Stimulated activated CD4-positive, alpha-beta T cell treated with anti-CD3 and anti-CD28 coated beads, Interleukin-1b, Interleukin-23, amount 100 ng/mL, for 1 hour (primary cell): ENCODE measurements at places on chromosomes 4 and X.

DNA sequence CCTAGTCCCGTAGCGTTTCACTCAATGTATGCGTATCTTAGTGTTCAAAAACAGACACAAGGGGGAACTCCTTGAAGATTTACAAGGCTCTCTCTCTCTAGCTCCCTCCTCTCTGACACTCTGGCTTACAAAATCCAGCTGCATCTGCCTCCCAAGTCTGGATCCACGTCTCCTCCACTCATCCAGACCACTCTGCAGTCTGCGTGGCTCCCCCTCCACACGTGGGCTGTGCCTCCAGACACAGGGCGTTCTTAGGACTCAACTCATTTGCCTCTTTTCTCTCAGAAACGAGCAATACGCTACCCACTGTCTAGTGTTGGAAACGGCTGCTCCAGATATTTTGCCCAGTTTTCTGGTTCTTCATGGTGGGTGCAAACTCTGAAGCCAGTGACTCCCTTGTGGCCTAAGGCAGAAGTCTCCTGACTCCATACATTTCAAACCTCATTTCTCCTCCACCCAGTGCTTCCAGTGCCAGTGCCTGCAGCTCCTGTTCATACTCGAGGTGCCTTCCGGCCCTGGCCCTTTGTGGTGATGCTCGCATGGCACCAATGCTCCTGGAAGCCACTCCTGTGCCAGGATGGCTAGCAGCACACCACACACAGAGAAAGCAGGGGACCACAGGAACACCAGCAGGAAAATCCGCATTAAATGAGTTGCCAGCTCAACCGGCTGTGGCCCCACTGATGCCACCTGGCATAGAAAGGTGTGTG, 24.1 kb downstream of the NAT8L start:
- no peak for DNase-seq

DNA sequence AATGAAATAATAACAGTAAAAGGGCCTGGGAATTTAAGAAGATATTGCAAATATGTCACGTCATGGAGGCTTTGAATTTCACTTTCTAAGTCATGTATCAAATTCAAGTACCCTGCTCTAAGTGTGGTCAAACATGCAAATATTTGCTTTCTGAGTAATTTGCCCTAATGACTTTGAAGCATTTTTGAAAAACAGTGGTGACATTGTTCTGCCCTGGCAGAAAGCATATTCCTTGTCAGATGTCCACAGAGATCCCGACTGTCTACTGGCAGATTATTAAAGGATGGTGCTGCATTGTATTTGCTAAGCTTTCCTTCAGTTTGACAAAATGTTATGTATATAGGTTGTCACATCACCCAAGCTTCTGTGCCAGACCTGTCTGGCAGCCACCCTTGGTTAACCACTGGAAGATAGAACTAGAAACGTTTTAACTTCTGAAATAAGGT, 92.5 kb downstream of the ANK2 start:
- no peak for DNase-seq

DNA sequence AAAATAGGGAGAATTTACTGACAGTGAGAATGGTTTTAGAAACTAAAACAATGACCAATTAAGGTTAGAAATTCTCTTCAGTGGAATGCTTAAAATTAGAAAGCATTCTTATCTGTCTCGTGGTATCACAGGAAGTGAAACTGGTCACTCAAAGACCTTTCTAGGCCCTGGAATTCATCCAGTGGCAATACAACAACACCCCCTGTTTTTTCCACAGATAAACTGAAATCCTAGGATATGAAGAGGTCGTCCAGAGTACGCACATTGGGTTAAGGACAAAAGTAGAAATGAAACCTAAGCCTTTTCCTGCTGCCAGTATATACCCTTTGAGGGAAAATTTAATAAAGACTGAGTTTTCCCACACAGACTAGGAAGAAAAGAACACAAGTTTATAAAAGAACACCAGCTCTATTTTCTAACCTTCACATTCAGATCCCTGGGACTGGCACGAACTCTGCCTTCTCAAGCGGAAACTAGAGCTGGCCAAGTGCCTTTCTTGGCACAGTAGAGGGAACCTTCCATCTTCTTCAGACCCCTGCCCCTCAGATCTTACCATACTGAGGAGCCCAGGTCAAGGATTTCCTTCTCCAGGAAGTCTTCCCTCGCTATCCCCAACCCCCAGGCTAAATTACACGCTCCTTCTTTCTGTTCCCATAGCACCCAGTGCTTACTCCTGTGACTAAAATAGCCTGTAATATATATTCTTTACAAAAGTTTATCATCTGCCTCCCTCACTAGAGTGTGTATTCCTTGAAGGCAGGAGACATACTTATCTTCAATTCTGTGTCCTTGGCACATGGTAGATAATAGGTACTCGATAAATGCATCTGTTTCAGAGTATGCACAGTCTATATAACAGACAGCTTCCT, 16.9 kb downstream of the LHFPL1 start:
- DNase-seq, result no peak

DNA sequence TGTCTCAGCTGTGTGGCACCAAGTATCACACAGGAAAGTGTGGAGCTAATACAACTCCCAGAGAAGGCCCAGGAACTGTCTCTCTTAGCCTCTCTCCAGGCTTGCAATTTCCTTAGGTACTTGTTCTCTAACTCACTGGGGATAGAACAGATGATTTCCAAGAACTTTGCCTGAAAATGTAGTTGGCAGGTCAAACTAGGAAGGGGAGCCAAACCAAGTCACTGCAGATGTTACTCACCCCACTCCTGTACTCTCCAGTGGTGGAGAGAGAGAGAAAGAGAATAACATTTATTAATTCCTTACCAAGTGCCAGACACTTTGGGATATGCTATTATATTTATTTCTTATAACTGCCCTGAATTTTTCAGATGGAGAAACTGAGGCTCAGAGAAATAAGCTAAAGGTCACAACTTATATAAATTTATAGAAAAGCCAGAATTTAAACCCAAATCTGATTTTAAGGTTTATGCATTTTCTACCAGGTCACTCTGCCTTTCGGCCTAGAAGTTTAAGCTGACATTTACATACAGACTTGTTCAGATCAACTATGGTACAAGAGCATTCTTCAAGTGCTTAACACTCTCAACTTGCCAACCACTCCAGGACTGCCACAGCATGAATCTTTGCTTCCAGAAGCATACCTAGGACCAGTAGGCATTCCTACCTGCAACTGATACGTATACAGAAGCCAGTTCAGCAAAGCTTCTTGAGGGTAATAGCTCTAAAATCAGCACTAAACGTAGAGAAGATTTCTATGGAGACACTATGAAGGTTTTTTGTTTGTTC, 248.6 kb upstream of the ETNPPL start:
- no peak for DNase-seq

- no peak for DNase-seq
Observed at GRCh38 chr4:8601556-8601955, 9.0 kb downstream of the CPZ start.

DNA sequence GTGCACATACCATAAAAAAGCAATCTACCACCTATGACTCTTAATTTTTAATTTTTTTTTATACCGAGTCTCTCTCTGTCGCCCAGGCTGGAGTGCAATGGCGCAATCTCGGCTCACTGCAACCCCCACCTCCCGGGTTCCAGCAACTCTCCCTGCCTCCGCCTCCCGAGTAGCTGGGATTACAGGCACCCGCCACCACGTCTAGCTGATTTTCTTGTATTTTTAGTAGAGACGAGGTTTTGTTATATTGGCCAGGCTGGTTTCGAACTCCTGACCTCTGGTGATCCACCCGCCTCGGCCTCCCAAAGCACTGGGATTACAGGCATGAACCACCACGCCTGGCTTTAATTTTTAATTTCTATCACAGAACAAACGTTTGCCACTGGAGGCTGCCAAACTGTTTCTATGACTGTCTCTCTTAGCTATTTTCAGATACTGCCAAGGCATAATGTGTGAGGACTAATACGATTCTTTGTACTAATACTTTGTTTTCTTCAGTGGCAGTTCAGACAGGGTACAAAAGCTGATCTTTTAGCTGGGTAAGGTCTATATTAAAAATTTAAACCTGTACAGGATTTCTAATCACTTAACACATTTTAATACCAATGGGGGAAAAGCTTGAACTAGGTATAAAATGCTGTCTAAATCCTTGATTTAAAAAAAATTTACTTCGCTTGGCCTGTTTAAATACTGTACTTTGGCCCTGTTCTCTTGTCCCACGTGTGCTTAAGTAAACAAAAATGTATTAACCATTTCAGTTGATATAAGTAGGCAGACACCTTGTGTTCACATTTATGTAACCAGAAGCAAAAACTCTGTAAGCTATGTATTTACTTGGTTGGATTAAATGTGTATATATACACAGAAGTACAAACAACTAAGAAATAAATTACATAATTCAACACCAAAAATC, 2.3 kb downstream of the PGRMC2 start:
- DNase-seq, result no peak

DNA sequence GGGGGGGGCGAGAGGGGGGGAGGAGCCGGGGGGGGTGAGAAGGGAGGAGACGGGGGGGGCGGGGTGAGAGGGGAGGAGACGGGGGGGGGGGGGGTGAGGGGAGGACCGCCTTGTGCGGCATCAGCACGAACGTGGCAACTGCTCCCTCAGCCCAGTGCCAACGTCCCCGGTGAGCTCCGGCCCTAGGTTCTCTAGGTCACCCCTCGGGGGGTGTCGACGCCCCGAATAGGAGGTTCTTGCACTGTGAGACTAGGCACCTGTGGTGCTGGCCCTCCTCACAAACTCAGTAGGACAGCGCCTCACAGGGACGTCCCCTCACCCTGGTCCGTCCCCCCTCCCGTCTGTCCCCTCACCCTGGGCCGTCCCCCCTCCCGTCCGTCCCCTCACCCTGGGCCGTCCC, 21.5 kb upstream of the GTPBP6 start:
- no peak for DNase-seq
